ENCODE measurements at places on chromosomes 2 and 18. TPM values are rescaled to one million over a fixed set of nuclear protein-coding genes. Genes with fewer than 3 reads are reported as not detected.

KIF5C gene
- 0.47 TPM for total RNA-seq

TRIM54 gene
- total RNA-seq: not detected

PHOSPHO2 gene
- 6.1 TPM for total RNA-seq

LIPG gene
- total RNA-seq: 3.7 TPM

CFC1 gene
- not detected for total RNA-seq

SELENOI gene
- 13.4 TPM for total RNA-seq

IL1RL2 gene
- total RNA-seq: not detected

CXCR1 gene
- 10.4 TPM for total RNA-seq

CNGA3 gene
- total RNA-seq: 0.18 TPM

CPSF3 gene
- 26.2 TPM for total RNA-seq

FAM161A gene
- 2.6 TPM for total RNA-seq

Measured in lower lobe of right lung (tissue), 2 donors.